ENCODE measurements at places on chromosomes 12 and 14. TPM values are rescaled to one million over a fixed set of nuclear protein-coding genes. Genes with fewer than 3 reads are reported as not detected.

Gene ARMH4
- total RNA-seq: 2.6 TPM

Gene CYP27B1
- 8.6 TPM for total RNA-seq

Gene RBP5
- total RNA-seq: not detected

Gene RFX4
- not detected for total RNA-seq

Gene LRRC9
- total RNA-seq: not detected

- peak; percentile 72 for DNase-seq
Measured at GRCh38 chr12:74317078-74317601, 220.5 kb upstream of the ATXN7L3B start.

GRCh38 chr12:26701604-26702215, 131.3 kb downstream of the ITPR2 start:
- peak; percentile 80 for DNase-seq

GRCh38 chr12:97275728-97276590, 186.6 kb upstream of the RMST start:
- DNase-seq: no peak

GRCh38 chr12:109625131-109625559, 51.6 kb downstream of the MVK start:
- DNase-seq: peak; percentile 62

GRCh38 chr12:65156366-65156841, 13.0 kb upstream of the LEMD3 start:
- DNase-seq: no peak

DNA sequence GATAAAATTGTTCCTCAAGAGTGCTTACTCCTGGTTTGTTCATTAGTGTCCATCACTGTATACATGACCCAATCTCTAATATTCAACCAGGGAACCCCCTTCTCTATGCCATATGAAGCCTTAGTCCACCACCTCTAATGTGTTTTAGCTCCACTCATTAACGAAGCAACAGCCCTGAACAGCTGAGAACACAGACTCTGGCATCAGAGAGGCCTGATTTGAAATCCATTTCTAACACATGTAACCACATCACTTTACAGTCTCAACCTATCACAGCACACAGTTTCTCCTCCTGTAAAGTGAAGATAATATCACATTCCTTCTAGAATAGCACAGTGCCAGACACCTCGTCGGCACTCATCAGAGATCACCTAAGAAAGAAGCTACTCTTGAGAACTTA, 64.3 kb downstream of the C2CD5 start:
- DNase-seq: no peak

- DNase-seq: no peak
Measured at GRCh38 chr14:56794557-56795283, 15.6 kb downstream of the OTX2 start.

DNA sequence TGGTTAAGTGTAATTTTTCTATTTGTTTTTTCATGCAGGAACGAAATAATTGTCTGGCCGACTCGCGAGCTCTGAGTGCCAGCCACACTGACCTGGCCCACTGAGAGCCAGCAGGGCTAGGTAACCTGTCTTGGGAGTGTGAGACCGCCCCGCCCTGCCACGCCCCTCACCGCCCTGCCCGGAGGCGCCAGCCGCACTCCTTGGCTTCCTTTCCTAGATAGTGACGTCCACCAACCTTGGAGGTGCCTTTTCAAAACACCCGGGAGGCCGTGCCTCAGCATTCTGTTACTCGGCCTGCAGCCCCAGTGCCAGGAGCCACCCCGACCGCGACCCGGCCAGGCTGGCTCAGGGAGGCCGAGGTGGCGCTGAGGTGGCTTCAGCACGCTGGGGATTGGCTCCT, 21.7 kb downstream of the XRCC3 start:
- DNase-seq: peak; percentile 79

- no peak for DNase-seq
Measured at GRCh38 chr12:53090554-53090953, 6.9 kb upstream of the IGFBP6 start.

DNA sequence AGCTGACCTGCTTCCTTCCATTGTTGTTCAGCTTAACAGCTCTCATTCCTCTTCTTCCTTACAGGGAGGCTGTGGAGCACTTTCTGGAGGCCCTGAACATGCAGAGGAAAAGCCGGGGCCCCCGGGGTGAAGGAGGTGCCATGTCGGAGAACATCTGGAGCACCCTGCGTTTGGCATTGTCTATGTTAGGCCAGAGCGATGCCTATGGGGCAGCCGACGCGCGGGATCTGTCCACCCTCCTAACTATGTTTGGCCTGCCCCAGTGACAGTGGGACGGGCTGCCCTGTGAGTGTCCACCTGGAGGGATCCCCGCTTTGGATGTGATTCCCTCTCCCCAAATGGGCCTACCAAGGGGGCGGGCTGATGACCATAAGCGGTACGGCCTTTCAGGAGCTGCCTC, 20.5 kb downstream of the PEX5 start:
- DNase-seq: no peak

DNA sequence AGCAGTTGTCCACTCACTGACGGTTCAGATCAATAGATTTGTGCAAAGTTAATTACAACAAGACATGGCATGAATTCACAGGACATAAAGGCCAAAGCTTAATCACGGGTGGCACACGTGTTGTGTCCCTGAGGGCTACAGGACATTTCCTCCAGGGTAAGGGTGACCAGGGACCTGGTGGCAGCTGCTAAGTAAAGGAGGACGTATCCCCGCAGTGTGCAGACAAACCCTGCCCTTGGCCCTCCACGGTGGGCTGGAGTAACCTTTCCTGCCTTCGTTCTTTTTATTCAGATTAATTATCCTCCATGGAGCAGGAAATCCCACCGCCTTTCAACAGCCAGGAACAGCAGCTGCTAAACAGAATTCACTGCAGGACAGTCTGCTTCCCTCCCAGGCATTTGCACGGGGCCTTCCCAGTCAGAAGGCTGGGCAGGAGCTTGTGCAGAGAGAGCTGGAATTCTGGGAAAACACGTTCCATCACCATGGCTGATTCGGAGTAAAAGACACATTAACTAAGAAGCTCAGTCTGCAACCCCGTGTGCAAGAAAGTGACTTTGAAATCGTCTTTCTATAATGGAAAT, 289.9 kb upstream of the SFSWAP start:
- DNase-seq: no peak

DNA sequence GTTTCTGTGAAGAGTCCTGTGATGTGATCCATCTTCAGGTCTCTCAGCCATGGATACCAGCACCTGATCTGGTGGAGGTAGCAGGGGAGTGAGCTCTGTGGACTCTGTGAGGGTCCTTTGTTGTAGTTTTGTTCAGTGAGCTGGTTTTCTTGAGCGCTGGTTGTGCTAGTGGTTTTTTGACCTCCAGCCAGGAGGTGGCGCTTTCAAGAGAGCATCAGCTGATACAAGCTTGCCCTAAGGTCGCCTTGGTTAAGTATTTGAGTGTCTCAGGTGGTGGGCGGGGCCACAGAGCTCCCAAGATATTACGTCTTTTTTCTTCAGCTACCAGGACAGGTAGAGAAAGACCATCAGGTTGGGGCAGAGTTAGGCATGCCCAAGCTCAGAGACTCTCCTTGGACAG, 139.7 kb downstream of the TTLL5 start:
- DNase-seq: peak; percentile 34

GRCh38 chr12:94208622-94208966, 60.2 kb downstream of the PLXNC1 start:
- no peak for DNase-seq

- DNase-seq: no peak
Measured at GRCh38 chr14:32329146-32329545, at the start of gene AKAP6. Gene AKAP6 (plus strand): TSS chr14:32329298. CDS start chr14:32433494, 104,196 bp downstream.

DNA sequence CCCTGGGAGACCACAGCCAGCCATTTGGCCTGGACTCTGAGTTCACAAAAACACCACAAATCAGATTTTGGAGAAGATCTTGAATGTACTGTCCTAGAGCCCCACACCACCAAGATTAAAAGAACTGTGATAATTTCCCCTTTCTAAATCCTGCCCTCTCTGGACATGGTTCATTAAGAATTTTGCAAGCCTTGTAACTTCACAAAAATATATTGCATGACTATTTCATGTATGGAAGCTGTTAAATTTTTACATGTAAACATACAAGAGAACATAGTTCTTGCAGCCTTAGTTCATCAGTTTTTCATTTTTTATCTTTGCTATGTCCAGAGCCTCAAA, 97.0 kb downstream of the SCARB1 start:
- no peak for DNase-seq

DNA sequence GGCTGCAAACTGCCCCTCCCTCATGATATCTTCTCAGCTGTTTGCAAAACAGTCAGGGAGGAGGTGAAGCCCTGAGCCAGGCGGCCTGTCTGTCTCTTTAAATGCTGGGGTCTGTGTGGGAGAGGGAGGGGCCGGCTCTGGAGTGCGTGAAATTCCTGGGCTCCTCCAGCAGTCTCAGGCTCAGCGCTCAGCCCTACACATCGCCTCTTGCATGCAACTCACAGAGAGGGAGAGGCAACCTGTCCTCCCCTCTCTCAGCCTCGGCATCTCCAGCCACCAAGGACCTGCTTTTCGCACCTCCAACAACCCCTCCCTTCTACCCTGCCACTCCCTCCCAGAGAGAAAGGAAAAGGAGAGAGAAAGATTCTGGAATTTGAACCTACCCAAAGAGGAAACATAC, at the start of gene NRXN3:
Gene NRXN3 (plus strand): TSS at position 171 of the 400 bp plus-strand sequence. CDS start 72,721 bp downstream, outside the sequence.
- no peak for DNase-seq

- DNase-seq: no peak
Measured at GRCh38 chr14:95667249-95667693, 19.0 kb upstream of the TCL1B start.

DNA sequence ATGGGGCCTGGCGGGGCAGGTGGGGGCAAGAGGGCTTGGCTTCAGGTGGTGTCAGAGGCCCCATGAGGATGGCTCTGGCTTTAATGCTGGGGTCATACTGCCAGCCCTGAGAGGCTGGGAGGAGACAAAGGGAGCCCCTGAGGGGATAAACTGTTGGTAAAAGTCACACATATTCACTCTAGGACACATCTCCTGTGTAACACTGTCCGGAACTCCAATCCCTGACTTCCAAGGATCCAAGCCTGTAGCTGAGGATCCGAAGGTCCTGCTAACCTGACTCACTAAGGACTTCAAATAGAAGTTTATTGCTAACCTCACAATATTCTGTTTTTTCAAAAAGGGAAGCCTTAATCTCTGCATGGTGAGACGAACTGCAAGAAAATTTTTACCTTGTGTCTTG, 39.2 kb upstream of the GPR68 start:
- peak; percentile 30 for DNase-seq

DNA sequence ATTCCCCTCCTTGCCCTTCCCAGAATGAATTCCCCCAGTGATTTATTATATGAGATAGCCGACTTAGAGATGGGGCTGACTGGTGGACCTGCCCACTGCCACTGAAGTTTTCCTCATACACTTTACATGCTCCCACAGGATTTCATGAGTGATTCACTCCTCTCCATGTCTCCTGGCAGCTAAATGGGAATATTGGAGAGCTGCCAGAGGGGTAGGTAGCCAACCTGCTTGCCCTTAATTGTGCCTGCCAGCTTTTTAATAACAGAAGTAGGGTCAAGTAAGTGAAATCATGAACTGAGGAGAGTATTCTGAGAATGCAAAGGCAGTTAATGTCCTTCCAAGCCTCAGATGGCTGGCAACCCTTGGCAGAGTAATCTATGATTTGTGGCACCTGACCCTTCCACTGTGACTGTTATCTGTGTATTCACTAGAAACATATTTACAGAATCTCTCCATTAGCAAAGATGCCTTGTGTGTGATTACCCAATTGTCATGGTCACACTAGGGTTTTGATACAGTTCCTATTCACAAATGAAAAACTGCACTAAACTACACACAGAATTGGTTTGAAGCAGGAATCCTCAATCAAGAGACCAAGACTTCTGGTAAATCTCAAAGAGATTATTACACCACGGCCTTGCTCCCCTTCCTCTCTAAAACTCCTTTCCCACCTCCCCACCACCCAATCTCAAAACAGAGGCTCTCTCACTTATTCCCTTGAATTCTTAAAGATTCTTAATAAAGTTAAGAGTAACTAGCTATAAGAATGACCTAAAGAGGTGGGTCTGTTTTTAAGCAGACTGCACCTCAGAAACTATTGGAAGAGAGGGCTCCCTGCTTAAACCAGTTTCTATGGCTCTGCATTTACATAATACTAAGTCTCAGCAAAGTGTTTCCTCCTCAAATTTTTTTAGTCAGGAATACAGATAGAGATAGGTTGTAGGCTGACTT, 17.2 kb downstream of the NKX2-1 start:
- no peak for DNase-seq

DNA sequence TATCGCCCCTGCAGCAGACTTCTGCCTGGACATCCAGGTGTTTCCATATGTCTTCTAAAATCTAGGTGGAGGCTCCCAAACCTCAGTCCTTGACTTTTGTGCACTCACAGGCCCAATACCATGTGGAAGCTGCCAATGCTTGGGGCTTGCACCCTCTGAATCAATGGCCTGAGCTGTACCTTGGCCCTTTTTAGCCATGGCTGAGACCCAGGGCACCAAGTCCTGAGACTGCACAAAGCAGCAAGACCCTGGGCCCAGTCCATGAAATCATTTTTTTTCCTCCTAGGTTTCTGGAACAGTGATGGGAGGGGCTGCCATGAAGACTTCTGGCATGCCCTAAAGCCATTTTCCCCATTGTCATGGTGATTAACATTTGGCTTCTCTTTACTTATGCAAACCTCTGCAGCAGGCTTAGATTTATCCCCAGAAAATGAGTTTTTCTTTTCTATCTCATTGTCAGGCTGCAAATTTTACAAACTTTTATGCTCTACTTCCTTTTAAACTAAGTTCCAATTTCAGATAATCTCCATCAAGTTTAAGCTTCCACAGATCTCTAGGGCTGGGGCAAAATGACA, 1445.8 kb upstream of the FLRT2 start:
- no peak for DNase-seq

DNA sequence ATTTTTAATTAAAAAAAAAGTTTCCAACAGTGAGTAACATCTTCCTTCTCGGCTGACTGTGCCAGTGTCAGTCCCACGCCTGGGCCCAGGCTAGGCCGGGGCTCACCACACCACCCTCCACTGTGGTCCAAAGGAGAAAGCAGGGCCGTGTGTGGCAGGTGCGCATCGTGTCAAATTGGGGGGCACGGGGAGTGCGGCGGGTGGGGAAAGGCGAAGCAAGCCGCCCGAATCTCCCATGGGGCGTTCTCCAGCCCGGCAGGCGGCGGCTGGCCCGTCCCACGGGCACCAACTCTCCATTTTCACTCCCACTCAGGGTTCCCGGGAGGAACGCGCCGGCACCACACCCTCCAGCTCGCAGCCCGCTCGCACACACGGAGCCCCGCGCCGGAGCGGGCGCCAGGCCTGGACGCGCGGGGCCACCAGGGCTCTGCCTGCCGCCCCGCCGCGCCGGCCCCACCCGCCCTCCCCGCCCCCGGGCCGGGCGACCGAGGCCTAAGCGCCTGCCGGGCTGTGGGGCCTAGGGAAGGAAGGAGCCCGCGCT, 604 bp downstream of the EEA1 start:
- DNase-seq: peak; percentile 15

DNA sequence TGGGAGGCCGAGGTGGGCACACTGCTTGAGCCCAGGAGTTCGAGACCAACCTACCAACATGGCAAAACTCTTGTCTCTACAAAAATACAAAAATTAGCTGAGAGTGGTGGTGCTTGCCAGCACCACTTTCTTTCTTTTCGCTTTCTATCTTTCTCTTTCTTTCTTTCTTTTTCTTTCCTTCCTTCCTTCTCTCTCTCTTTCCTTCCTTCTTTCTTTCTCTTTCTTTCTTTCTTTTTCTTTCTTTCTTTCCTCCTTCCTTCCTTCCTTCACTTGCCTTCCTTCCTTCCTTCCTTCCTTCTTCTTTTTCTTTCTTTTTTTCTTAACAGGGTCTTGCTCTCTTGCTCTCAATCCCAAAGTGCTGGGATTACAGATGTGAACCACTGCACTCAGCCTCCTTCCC, 66.8 kb downstream of the HSD17B6 start:
- no peak for DNase-seq

- peak; percentile 64 for DNase-seq
Measured at GRCh38 chr12:95790917-95791849, 619 bp upstream of the NTN4 start.

GRCh38 chr12:87051621-87052020, 795.4 kb upstream of the MGAT4C start:
- DNase-seq: peak; percentile 24

Data from PC-3 (cell line).